Urothelium cell line (cell line): ENCODE measurements at places on chromosomes 6 and 20.

DNA sequence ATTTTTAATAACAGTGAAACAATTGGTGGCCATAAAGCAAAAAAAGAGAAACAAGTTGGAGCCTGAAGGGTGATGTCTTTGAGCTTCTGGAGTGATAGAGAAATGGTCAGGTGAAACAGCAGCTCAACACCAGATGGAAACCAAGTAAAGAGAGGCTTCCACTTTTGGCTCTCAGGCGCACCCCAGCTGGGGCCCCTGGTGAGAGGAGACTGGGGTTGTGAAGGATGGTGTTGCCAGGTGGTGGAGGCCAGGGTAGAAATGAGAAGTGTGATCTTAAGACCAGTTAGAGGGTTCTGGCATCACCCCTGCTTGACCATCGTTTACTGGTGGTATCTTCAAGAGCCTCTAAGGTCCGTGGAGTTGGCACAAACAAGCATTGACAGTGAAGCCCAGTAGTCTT, 126.0 kb upstream of the AKIRIN2 start:
- DNase-seq, result no peak

- DNase-seq, result no peak
Measured at GRCh38 chr6:53244958-53245357, 96.3 kb upstream of the GCM1 start.

DNA sequence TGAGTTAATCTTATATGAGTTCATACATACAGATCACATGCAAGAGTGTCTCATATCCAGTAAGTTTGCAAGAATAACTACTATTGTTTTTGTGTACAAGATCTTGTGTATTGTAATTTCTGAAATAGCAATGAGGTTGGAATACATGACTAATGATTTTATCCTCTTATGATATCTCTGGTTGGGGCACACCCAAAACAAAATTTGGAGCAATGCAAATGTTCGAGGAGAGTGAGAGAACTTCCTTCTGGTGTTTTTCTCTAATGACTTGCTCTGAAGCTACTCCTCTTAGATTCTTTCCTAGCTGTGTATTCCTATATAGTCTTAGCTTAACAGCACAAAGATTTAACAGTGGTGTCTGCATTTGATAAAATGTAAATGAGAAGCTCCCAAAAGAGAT, 252.5 kb downstream of the LAMA2 start:
- DNase-seq, result no peak

GRCh38 chr6:117269638-117270054, 4.3 kb downstream of the VGLL2 start:
- DNase-seq, result no peak

GRCh38 chr20:64253000-64253383, 2.6 kb upstream of the PCMTD2 start:
- no peak for DNase-seq

DNA sequence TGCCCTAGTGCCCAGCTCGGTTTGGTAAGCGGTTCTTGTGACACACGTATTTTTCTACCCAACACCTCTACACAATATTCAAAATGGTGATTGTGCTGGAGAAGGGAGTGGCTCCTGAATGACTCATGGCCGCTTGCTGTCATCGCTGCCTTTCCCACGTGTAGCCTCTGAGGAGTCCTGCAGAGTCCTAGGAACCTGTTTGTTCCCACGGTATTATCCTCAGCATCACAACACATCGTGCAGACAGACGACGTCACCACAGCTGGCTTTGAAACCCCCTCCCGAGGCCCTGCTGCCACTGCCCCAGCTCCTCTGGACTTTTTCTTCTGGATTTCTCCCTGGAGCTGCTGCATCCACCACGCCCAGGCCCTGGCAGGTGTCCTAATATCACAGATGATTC, 353.5 kb downstream of the SMOC2 start:
- no peak for DNase-seq

GRCh38 chr20:32366380-32366779, 8.2 kb downstream of the ASXL1 start:
- no peak for DNase-seq

DNA sequence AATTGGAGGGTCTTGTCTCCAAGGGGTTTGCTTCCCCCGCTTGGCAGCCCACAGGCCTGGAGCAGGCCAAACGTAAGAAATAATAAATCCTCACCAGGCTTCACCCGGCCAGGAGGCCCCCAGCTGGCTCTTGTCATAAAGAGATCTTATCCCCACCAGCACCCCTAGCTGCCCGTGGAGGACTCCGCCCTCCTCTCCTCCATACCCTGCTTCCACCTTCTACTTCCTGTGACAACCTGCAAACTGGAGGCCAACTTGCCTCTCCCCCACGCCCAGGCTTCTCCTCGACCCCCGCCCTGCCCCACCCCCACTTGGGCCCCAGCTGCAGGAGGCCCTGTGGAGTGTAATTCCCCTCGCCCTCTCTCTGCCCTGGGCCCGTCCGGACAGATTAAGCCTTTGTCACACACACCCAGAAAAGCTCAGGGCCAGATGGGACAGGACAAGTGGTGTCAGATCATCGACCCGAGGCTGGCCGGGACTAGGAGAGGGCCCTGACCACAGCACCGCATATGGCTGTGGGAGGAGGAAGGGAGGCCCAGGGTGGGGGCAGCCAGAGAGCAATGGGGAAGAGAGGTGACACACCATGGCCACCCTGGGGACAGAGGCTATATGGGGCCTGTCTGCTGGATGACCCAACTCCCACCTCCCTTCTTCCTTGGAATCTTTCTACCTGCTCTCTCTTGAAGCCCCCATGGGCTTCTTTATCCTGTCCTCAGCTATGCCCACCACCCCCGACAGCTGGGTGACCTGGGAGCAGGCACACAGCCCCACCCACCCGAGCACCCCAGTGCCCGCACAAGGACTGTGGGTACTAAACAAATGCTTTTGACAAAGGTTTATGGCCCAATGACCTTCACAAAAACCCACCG, 3.9 kb downstream of the NOL4L start:
- DNase-seq, result no peak

- no peak for DNase-seq
Measured at GRCh38 chr20:47412083-47412482, 55.6 kb upstream of the ZMYND8 start.

DNA sequence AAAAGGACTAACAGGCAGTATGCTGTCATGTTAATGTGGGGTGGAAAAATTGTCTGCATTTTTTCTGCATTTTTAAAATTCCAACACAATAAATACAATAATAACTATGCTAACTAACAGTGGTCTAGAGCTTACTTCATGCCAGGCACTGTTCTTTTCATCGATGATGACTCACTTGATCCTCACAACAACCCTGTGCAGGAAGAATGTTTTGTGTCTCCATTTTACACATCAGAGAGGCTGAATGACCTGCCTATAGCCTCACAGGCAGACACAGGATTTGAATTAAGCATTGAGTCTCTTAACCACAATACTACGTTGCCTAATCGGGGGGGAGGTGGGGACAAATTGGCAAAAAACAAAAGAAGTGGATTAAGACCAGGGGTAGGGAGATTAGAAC, 26.9 kb upstream of the FANCE start:
- DNase-seq, result peak; percentile 76

- DNase-seq, result no peak
Measured at GRCh38 chr20:8306937-8307336, 174.9 kb downstream of the PLCB1 start.

DNA sequence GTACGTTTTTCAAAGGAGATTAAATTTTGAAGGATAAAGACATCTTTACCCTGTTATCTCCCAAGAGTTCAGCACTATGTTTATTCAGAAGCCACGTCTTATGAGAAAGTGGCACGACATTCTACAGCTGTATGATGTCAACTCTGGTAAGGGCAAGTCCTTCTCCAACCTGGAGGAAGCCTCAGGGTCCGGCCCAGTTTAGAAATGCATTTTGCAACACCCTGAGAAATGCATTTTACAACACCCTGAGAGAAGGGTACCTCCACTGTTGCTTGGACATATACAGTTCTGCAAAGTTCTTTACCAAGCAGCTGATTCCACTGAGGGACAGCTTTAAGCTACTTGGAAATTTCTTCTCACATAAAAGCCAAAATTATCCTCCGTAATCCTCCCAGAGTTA, 17.5 kb downstream of the NAPB start:
- DNase-seq, result no peak

DNA sequence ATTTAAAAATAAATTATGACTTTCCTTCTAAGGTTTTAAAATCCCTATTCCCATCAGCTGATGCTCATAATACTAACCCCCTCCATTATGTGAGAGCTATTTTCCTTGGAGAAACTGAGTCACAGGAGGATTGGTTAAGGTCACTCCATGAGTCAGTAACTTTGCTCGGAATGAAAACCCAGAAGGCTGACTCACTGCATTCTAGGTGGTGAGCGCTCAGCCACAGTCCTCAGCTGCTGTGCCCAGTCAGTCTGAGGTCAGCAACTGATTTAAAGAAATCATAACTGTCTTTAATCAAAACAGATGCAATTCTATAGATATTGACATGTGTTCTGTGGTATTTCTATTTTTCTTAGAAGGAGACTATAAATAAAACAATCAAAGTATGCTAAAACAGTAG, 359.2 kb downstream of the GJA1 start:
- DNase-seq, result peak; percentile 81
